ENCODE measurements at places on chromosomes 5 and 9.
A peak's percentile ranks its signal among the peaks of the same experiment; 100 is the strongest.

DNA sequence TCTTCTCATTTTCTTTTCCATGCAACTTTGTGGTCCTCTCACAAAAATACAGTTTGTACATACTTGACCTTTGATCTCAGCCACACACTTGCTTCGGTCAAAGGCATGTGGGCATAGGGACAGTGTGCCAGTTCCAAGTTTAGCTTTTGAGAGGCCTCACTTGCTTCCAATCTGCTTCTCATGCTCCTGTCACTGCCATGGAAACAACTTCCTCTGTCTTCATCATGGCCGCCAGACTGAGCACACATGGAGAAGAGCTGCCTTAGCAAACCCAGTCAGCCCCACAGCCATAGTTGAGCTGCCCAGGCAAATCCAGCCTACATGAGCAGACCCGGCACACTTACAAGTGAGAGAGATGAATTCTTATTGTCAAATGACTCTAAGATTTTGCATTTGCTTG lies 138.2 kb upstream of the TUSC1 start:
- no peak for DNase-seq

GRCh38 chr9:115353681-115354080 lies 235.7 kb upstream of the TNC start:
- no peak for DNase-seq

DNA sequence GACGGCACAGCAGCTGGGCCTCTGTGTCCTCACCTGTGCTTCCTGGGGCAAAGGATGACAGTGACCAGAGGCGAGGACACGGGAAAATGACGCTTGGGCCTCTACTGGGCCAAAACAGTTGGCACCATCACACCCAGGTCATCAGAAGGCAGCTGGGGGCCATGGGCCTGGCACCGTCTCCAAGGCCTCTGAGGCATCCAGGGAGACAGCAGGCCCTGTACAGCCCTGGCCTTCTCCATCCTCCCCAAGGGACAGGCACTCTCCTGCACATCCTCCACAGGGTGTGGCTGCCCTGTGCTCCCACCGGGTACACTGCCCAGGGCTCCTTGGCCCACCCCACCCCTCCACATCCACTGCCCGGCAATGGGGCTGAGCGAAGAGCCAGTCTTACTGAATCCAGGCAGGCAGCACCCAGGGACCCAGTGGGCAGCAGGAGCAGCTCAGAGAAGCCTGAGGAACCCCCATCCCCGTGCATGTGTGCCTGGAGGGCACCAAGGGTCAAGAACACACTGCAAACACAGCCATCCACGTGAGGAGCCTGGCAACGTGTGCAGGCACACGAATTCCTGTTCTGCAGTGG lies 4.0 kb downstream of the LPCAT1 start:
- no peak for DNase-seq

- DNase-seq, result no peak
These were observed 94.2 kb downstream of the MUSK start for GRCh38 chr9:110762783-110763182.

- no peak for DNase-seq
These were observed 1.5 kb downstream of the FAM78A start for GRCh38 chr9:131274674-131275331.

DNA sequence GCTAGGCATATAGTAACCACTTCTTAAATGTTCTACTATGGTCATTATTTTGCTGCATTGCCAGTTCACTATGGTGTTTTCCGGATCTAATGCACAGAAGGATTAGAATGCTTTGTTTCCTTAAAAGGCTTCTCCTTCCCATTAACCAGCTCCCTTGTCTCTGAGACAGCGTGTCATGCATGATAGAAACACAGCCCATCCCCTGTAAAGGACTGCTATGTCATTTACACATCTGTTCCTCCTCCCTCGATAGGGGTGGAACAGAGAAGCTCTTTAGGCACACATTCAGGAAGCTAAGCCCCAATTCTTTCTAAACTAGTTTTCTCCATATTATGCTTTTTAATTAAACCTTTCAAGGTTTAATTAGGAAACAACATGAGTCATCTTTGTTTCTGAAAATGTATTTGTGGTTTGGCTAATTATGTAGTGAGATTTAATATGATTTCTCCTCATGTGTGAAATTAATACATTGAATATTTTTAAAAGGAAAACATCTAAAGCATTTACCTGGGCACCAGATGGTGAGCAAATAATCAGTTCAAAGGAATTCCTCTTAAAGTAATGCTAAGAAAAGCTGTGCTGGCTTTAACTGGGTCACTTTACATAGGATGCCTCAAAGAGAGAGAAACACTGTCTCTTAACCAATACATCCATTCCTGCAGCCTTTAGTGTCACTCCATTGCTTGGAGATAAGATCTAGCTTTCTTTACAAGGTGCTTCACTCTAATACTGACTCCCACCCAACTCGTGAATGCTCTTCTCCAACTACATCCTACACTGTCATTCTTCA lies 133.3 kb upstream of the PPP1R2B start:
- peak; percentile 32 for DNase-seq

GRCh38 chr5:174828804-174829510 lies 104.6 kb downstream of the MSX2 start:
- DNase-seq, result no peak

- no peak for DNase-seq
These were observed 319.4 kb downstream of the TLR4 start for GRCh38 chr9:118023644-118024043.

Data from NCI-H524 treated with DMSO at 0.1 percent for 48 hours (cell line).